EL (cell line): ENCODE measurements at places on chromosomes 4 and X.

DNA sequence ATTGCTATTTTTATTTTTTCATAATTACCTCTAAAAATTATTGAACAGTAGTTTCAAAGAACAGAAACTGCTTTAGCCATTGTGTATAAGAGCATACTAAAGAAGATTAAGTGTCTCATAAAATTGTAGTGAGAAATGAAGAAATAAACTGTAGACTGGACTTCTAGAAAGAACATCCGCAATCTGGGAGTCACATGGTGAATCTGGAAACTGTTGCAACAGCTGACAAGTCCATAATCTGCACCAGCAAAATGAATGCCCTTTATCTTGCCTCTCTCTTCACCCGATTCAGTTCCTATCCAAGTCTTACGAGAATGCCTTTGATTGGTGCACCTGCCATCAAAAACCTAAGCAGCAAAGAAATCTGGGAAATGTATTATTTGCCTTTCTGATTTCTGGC, 312.9 kb downstream of the NAF1 start:
- DNase-seq = no peak

DNA sequence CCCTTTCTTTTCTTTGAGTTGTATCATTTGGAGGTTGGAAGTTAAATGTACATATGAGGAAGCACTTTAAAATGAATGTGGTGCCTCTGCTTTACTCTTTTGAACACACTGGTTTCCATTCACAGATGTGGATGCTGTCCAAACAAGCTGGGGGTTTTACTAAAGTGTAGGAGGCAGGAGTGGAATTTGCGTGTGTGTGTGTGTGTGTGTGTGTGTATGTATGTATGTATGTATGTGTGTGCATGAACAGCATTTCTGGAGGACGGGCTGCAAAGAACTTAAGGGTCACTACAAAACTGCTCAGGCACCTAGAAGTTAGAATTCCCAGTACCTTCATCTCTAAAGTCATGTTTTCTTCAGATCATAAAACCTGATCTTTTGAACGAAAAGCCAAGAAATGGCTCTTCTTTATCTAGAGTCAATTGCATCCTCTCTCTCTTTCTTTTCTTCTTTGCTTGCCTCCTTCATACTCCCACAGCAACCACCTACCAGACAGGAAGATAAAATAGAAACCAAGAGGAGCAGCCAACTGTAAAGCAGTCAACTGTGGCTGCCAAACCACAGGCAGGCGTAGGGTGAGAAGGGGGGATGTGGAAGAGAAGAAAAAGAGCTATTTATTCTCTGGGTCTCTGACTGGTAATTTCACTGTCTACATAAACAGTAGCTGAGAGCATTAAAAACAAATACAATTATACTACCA, 177.0 kb upstream of the RASGEF1B start:
- DNase-seq = no peak

- no peak for DNase-seq
Observed at GRCh38 chrX:71533516-71533850, 579 bp downstream of the OGT start.

DNA sequence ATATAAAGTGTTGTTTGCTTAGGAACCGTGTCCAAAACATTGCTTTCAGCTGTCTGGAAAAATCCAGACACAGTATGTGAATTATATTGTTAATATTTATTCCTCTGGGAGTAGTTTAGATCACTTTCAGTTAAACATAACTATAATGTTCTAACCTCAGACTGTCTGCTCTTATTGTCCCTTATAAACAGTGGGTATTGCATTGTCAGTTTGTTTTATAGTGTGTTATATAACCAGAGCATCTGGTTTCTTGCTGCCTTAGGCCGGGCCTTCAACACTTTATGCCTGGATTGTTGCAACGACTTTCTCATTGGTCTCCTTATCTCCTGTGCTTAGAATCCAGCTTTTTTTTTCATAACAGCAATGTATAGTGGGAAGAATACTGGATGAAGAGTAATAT, 26.4 kb downstream of the ATG4A start:
- no peak for DNase-seq

DNA sequence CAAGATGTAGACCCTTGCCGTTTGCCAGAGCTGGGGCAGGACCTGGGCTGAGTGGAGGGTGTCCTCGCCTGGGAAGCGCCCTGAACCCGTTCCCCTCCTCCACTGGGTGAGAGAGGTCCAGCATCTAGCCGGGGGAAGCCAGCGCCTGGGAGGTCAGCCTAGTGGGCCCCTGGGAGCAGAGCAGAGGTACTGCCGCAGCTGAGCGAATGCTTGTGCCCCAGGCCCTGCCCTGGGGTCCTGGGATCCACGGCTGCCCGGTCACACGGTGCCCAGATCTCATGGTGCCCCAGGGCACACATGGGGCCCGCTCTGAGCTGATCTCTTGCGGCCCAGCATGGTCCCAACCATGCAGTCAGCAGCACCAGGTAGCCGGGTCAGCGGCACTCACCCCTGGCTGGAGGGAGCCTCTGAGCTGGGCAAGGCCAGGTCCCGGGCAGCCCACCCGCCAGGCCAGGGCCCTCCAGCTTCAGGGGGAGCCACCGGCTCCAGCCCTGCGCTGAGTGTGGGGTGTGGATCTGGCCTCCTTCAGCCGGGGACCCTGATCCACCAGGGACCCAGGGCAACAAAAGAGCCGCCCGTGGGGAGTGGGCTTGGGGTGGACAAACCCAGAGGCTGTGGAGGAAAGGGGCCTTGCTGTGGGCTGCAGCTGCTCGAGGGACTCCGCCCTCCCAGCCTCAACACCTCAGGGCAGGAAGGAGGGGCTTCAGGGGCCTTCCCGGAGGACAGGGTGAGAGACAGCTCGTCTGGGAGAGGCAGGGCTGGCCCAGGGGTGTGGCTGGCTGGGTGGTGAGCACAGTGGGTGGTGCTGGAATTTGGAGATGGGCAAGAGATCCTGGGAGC, 4.1 kb upstream of the CPLX1 start:
- DNase-seq = no peak

GRCh38 chr4:76898385-76898692, 395 bp upstream of the SOWAHB start:
- no peak for DNase-seq

DNA sequence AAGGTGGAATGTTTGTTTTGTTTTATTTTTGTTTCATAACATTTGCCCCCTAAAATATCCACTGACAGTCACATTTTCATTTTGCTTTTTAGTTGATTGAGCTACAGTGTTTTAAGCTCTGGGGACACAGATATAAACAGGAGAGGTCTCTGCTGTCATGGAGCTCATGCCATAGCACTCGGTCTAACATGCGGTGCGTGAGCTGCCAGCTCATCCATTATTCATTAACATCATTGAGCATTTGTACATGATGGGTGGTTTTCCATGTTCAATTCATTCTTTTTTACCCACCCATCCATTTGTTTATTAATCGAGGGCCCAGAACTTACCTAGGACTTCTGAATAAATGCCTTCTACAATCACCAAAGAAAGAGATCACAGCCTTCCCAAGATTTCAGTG, 150.1 kb upstream of the SFRP2 start:
- no peak for DNase-seq

DNA sequence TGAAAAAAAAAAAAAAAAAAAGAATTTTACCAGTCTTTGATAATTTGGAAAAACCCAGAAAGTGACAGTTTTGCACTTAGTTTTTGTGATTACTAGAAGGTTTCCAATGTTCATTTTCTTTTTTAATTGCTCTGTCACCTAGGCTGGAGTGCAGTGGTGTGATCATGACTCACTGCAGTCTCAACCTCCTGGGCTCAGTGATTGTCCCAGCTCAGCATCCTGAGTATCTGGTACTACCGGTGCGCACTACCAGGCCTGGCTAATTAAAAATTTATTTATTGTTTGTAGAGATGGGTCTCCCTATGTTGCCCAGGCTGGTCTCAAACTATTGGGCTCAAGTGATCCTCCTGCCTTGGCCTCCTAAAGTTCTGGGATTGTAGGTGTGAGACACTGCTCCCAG, 3.3 kb downstream of the NUDT9 start:
- peak; percentile 14 for DNase-seq

DNA sequence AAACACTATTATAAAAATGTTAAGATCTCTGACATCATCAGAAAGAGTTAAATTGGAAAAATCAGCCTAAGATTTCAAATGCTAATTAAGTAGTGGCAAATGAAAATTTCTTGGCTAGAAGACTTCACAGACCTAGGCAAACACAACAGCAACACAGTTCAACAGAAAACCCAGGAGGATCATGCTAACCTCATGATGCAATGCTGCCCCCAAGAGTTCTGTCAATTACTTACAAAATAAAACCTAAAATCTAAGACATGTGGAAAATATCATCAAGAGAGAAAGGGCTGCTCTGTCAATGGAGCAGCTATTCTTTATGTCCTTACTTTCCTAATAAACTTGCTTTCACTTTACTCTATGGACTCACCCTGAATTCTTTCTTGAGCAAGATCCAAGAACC, 21.0 kb downstream of the S100G start:
- DNase-seq = peak; percentile 52

DNA sequence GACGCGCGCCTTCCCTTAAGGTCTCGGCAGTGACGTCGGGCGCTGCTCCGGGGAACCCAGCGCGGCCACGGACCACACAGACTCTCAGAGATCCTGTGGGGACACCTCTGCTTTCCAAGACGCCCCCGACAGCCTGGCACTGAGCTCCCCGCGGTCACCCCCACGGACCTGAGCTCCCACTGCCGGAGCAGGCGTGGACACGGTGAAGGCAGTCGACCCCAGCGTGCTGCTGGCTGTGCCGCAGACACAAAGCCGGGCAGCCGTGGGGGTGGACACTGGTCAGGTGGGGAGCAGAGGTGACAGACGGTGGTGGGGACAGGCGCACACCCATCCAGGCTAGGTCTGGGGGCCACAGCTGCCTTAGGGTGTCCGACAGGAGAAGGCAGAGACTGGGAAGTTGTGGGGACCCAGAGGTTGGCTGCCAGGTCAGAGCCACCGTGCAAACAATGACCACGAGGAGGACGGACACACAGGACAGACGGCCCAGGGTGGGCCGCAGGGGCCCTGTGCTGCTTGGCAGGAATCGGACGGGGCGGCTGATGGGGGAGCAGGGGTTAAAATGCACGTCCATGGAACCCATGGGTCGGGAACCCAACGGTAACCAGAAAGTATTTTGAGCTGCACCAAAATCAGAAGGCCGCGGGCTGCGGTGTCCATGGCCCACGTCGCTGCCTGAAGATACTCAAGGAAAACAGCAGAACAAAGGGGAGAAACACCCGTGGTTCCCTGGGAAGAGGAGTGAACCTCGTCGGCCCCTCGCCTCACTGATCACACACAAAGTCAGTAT, 16.6 kb upstream of the GTPBP6 start:
- DNase-seq = no peak

GRCh38 chr4:183968931-183969330, 63.8 kb downstream of the STOX2 start:
- DNase-seq = no peak

GRCh38 chrX:141642979-141643378, 53.5 kb downstream of the SPANXA2 start:
- DNase-seq = peak; percentile 19

- no peak for DNase-seq
Observed at GRCh38 chr4:43379016-43379415, 486.5 kb downstream of the GRXCR1 start.

- peak; percentile 36 for DNase-seq
Observed at GRCh38 chrX:64204701-64205440, 637 bp downstream of the AMER1 start.

DNA sequence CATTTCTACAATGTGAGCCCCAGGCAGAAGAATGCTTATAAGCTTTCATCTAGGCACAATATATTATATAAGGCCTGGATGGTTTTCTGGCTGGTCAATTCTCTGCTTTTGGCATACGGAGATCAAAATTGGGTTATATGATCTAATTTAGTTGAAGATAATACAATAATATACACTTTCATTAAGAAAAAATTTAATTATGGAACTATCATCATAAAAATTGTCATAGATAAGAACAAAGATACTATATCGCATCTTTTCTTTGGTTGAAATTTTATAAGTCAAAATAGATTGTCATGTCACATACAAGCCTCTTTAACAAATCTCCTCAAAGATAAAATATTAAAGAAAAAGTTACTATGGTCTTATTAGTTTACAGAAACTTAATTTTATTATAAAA, 17.1 kb downstream of the DMD start:
- no peak for DNase-seq

DNA sequence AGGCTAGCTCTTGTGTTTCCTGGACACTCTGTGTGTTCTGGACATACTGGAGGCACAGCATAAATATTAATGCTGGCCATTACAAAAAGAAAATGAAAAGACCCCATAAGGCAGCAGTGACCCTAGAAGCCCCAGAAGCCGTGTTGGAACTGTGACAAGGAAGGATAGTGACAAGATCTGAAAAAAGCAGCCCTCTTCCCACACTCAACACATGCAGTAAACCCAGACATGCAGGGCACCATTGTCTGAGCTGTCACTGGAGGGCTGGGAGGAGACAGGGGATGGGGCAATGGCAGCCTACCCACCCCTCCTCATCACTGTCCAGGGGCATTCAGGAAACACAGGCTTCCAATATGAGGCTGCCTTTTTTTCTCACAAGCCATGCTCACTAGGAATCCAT, 6.5 kb downstream of the TRIM2 start:
- DNase-seq = no peak

- DNase-seq = no peak
Observed at GRCh38 chr4:94399721-94400120, 52.0 kb upstream of the PDLIM5 start.

- DNase-seq = peak; percentile 50
Observed at GRCh38 chr4:128287141-128287870, at the start of gene PGRMC2. PGRMC2 (minus strand) TSS chr4:128287813; CDS start chr4:128287790, 23 bp downstream.

- DNase-seq = peak; percentile 62
Observed at GRCh38 chr4:150130933-150131332, 52.7 kb downstream of the DCLK2 start.

GRCh38 chr4:4456351-4456750, 69.4 kb downstream of the NSG1 start:
- peak; percentile 17 for DNase-seq

GRCh38 chrX:18755651-18756050, 48.2 kb downstream of the PPEF1 start:
- no peak for DNase-seq

GRCh38 chr4:156889616-156890594, 81.7 kb downstream of the PDGFC start:
- peak; percentile 21 for DNase-seq

GRCh38 chrX:252244-252956, 28.8 kb upstream of the PLCXD1 start:
- DNase-seq = no peak
